Astrocyte of the hippocampus (primary cell): ENCODE measurements at places on chromosomes 2 and 18.

- no peak for DNase-seq
These were observed 39.8 kb downstream of the LYPD6 start for GRCh38 chr2:149370061-149370775.

DNA sequence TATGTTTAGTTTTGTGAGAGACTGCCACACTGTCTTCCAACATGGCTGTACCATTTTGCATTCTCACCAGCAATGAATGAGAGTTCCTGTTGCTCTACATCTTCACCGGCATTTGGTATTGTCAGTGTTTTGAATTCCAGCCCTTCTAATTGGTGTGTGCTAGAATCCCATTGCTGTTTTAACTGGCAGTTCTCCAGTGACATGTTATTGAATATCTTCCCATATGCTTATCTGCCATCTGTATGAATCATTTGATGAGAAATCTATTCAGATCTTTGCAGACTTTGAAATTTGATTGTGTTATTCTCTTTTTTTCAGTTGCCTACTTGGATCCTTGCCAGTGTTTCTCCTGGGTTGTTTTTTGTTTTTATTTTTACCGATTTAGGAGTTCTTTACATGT is 99.0 kb downstream of the SNTG2 start:
- DNase-seq = peak; percentile 12

GRCh38 chr2:64904413-64905329 is 84.5 kb upstream of the SLC1A4 start:
- DNase-seq = no peak

GRCh38 chr2:201575971-201576370 is 67.3 kb downstream of the TMEM237 start:
- DNase-seq = no peak

- no peak for DNase-seq
These were observed 101.9 kb downstream of the MCFD2 start for GRCh38 chr2:46813680-46814079.

- DNase-seq = peak; percentile 20
These were observed 70.8 kb upstream of the STK17B start for GRCh38 chr2:196242131-196242620.

DNA sequence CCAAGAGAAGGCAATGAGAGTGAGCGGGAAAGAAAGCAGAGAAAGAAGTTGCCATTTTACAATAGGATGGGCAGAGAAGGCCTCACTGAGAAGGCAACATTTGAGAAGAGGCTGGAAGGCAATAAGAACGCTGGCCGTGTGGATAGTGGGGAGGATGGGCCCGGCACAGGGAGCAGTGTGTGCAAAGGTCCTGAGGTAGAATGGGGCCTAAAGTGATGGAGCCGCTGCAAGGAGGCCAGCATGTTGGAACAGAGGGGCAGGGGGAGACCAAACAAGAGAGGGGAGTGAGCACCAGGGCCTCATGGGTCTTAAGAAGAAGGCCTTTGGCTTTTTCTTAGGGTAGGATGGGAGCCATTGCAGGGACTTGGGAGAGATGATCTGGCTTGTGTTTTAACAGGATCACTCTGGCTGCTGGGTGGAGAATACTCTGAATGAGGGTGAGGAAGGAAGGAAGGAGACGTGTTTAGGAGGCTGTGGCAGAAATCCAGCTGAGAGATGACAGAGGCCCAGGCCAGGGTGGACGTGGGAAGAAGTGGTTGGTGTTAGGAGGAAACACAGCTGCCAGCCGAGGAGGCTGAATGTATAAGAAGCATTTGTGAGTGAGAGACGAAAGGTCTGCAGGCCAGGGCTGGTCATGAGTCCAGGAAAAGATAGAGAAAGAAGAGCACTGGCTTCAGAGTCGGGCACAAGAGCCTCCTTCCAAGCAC is 159.8 kb downstream of the KLHL29 start:
- DNase-seq = no peak

DNA sequence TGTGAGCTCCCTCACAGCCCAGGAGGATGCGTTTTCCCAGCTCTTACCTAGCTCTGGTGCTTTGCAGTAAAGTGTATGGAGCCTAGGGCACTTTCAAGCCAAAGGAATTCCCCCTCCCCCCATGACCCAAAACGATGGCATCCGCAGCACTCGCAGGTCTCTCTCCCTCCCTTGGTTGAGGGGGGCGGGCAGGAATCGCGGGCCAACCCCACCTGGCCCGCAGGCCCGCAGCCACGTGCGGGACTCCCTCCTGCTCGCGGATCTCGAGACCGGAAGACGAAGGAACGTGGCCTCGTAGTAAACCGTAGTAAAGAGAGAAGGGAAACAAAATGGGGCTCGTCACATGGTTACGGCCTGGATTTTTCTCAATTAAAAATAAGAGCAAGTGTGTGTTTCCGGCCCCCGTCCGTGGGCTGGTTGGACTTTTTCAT is 8.5 kb downstream of the IRS1 start:
- DNase-seq = no peak

DNA sequence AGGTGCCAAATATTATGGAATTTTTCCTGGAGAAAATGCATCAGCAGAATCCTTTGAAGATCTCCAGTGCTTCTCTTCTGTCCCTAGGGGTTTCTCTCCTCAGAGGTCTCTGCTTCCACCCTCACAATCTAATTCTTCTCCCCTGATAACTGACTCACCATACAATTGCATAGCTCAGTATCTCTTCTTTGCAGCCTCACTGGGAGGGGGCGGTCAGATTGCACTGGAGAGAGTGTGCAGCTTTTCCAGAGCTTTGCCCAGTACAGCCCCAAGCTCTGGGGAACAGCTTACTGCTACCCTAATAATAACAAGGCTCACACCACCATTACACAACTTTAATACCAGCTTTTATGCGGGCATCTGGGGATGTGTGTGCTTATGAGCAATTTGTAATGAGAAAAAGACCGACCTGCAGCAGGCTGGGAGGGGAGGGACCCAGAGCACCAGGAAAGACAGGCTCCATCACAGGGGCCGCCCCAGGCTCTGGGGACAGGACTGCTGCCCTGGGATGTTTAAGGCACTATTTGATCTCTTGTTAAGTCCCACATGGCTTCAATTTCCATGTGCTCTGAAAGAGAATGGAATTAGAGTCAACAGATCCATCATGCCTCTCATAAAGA is 276.6 kb upstream of the SIX2 start:
- no peak for DNase-seq

GRCh38 chr2:36338124-36338826 is 17.3 kb upstream of the CRIM1 start:
- DNase-seq = no peak

GRCh38 chr2:139685090-139685983 is 905.1 kb upstream of the NXPH2 start:
- no peak for DNase-seq

DNA sequence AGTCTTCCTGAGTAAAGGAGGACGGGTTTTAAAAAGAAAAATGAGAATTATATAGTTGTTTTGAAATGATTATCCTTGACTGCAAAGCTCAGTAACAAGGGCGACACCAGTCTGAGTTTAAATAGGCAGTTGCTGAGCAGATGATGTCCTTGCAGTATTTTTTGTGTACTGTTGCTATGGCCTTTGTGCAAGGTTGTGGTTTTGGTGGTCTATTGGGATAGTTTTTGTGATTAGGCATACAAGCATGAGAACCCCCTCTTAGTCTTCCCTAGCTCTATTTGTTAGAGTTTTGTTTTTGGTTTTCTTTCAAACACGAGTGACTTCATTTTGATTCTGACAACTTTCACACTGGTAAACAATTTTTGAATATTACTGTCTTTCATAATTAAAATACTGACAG is 64.1 kb downstream of the TAF4B start:
- DNase-seq = peak; percentile 4

DNA sequence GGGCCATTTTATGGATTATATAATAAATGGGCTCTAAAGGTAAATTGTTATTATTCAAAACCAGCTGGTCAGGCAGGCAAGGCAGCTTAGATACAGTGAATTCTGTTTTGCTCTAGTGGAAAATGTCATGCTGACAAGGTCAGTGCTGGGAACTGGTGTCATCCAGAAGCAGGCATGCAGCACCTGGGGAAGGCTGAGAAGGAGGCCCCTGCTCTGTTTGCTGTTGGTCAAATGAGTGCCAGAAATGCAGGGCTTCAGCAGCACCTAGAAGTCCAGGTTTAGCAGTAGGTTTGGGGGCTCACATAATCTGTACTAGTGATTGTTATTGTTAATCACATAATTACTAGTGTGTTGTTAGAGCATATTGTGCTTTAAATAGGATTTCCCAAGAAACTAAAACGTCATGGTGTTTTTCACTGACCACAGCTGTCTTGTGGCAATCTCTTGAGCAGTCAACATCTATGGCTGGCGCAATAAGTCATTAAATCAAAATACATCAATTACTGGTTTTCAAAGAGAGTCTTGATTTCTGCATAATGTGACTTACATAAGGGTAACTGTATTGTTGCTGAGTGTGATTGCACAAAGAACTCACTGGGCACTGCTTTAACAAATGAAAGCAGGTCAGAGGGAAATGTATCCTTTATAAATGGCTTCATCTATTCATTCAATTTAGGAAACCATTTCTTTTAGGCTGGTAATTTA is 99.1 kb downstream of the MYO3B start:
- DNase-seq = no peak

- DNase-seq = peak; percentile 17
These were observed 235.5 kb downstream of the GULP1 start for GRCh38 chr2:188527141-188527540.

- DNase-seq = no peak
These were observed 78.3 kb downstream of the SKA1 start for GRCh38 chr18:50453014-50453680.

DNA sequence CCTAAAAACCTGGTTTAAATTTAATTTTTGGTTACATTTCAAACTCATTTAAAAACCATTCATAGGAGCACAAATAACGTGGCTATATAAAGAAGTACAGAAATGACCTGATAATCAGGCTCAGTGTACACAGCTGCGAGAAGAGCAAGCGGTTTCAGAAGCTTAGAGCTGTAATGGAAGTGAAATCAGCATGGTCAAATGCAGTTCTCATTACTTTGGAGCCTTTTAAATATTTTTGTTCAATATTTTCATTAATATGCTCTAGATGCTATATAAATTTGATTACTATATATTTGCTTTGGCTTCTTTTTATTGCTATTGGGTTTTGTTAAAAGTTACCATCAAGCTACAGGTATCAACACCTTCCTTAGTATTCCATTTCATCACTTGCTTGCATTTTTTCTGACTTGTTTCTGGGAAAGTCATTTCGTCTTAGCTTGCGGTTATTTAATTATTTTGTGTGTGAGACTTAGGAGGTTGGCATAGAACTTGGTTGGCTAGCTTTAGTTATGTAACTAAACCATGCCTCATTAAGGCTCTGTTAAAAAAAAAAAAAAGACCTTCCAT is 58.7 kb downstream of the AFTPH start:
- DNase-seq = no peak

DNA sequence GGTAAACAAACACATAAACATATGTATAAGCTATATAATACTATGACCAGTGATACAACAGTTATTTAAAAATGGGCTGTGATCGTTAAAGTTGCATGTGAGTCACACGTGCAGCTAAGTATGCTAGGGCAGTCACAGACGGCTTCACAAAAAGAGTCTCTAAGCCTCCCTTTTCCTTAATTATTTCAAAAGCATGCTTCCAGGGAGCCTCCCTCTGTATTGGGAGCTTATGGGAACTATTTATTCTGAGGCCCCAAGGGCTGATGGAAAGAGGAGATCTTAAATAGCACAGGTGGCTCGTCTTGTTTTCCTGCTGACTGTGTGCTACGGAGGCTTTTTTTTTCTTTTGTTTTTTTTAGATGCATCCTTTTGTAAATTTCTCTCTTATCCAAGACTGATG is 94.3 kb downstream of the ADCYAP1 start:
- DNase-seq = no peak

DNA sequence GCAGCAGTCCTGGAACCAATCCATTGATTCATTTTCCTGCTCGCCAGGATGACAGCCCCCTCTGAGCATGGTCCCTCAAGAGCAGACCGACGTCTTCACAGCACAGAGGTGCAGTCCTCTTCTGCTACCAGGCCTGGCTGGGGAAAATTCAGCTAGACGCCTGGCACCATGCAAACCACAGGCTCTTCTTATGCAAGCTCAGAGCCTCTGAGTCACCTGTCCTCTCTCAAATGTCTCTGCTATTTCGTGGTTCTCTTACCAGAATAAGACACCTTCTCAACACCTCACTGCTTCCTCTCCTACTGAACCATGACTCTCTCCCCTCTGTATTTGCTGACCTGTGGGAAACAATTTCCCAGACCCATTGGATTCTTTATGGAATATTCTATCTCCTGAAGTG is 79.8 kb upstream of the CYRIA start:
- no peak for DNase-seq

DNA sequence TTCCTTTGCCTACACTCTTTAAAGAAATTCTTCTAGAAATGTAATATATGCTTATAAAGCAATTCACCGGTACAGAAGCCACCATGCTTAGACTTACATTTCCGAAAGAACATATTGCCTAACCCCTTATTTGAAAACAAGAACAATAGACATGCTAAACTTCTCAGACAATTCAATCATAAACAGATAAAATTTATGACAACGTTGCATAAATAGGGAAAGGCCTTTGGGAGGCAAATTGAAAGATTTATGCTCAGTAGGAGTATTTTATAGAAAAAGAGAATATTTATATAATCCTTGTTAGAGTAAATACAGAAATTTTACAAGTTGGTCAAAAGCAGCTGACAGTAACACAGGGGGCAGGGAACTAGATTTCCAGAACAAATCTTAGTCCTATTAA is 16.2 kb upstream of the MEP1B start:
- no peak for DNase-seq

DNA sequence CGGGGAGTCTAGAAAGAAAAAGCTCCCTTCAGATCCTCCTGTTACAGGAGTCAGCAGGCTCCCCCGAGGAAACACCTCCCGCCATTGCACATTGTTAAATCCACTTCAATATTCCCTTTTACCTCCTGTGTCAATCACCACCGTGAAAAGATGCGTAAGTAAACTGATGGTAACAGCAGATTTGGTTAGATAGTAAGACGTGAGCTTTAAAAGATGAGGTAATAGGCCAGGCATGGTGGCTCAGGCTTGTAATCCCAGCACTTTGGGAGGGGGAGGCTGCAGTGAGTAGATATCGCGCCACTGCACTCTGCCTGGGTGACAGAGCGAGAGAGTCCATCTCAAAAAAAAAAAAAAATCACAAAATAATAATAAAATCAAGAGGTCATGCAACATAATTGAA is 15.2 kb upstream of the NCL start:
- DNase-seq = no peak

DNA sequence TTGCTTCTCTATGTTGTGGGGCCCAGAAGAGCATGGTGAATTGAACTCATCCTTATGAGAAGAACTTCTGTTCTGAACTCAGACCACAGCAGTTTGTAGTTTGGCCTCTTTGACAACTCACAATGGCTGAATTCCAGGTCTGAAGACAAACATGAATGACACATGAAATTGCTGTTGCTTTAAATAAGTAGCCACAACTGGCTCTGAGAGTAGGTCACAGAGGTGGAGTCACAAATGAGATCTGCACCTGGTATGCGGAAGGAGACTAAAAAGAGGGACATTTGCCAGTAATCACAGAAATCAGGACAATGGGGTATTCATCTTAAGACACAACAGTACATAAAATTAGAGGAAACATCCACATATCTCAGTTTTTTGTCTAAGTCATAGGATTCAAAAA is 290.3 kb upstream of the MMADHC start:
- peak; percentile 54 for DNase-seq

GRCh38 chr2:1514391-1515072 is 101.3 kb downstream of the TPO start:
- DNase-seq = no peak

- no peak for DNase-seq
These were observed 68.3 kb downstream of the IL1R2 start for GRCh38 chr2:102060047-102060446.
